ENCODE measurements at places on chromosomes 2 and 18.
A peak's percentile ranks its signal among the peaks of the same experiment; 100 is the strongest.

DNA sequence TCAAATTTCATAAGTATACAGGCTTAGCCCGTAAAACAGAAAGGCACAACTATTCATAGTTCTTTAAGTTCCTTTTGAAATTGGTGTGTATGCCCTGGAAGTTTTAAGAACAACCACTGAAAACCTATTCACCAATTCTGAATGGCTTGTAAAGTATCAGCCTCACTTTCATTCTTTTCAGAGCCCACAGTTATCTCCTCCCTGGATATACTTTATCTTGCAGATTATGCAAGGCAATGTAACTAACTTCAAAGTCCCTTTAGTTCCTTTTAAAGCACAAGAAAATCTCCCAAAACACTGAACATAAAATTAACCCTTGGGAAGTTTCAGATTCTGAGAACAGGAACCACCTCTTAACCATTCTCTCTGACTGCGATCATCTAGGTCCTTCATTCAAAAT lies 1.1 kb downstream of the STRN start:
- DNase-seq = peak; percentile 25

DNA sequence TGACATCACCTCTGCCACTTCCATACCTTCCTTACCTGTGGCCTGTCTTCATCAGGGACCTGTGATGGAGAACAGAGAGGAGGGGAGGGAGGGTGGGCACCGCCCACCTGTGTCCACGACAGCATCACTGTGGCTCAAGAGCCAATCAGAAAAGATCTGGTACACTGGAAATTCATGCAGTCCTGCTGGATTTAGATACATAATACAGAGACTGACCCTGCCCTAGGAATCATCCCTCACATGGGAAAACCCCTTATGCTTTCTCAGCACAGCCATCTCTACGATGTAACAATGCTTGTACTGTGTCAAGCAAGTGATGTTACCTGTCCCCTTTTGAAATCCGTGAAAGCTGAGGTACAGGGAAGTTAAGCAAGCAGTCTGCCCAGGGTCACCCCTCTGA lies 145.6 kb upstream of the EPAS1 start:
- DNase-seq = no peak

DNA sequence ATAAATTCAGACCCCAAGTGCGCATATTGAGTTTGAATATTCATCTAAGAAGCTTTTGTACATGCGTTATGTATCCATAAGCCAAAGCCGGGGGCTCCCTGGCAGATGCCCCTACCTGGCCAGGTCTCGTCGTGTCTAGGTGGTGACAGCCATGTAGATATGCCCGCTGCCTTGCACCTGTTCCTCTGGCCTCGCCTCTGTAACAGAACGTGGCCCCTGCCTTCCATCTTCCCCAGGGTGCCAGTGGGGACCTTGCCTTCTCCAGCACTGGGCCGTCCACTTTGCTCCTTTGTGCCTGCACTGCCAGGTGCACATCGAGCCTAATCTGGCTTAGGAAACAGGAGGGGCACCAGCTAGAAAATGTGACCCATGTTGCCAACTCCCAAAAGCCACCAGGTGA lies 198.2 kb downstream of the AGAP1 start:
- no peak for DNase-seq

GRCh38 chr2:140880573-140880972 lies 1250.2 kb downstream of the LRP1B start:
- DNase-seq = peak; percentile 80

DNA sequence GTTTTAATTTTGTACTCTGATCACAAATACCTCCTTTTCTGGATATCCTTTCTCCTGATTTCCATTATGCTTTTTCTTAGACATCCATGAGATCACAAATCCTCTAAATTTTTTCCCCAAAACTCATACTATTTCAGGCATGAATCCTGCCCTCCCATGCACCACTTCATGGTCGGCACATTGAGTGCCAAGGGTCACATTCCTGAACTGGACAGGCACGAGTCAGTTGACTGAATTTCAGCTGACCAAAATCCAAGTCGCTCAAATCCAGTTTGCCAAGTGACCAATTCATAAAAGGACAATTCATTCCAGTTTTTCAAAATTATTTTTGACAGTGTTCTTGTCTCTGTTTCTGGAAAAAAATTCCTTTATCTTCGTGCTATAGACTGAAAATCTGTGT lies 22.1 kb downstream of the DYNAP start:
- no peak for DNase-seq

DNA sequence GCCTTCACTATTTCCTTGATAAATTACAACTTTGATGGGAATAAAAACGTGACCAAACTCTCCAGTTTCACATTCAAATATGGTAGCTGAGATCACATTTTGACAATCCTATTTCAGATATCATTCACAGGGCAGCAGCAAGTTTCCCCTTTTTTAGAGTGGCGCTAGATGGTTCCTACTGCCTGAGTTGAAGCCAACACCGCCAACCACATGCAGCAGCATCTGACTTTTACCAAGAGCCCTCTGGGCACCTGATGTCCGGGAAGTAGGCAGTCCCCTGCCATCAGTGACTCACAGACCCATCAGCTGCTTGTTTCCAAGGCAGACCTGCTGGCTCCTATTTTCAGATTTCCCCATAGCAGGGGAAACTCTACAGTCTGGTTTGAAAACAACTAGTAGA lies 4.0 kb upstream of the MREG start:
- DNase-seq = no peak

DNA sequence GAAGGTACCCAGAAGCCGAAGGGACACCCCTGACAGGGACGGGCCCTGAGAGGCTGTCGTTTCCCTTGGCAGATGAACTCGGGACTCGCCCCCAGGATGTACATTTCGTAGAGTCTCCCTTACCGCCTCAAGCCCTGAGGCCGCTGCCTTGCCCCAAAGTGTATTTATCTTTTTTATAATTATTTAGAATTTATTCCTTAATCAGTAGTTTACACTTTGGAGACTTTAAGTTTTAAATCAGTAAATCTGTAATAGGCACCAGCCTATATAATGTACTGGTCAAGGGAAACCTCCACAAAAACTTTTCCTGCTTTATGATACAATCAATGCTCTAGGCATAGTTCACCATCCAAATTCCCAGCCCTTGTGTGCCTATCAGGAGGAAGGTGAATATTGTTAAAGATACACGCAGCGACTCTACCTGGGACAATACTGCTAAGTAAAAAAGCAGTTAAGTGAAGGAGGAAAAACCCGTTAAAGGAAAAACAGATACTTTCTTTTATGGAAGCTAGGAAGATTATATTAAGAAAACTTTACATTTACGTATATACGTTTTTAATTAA lies 848 bp downstream of the VRK2 start:
- DNase-seq = no peak

DNA sequence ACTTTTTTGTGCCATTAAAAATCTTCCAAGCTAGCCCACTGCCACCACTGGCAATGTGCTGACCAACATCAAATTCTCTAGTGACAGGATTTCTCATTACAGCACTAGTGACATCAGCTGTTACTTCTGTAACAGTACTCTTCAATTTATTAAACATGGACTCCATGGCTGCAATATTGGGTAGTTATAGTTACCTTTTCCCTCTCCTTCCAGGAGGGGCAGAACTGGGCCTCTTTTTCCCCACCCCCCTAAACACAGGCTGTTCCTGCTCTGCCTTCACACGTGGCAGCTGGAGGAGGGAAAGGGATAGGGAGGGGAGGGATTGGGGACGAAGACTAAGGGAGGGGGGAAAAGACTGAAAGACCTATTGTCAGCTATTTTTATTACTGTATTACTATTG lies 38.1 kb downstream of the TRAK2 start:
- no peak for DNase-seq

- DNase-seq = peak; percentile 82
Measured at GRCh38 chr2:23445450-23445868, 60.5 kb downstream of the KLHL29 start.

- peak; percentile 31 for DNase-seq
Measured at GRCh38 chr2:150127346-150127990, 360.0 kb downstream of the RND3 start.

GRCh38 chr2:46018773-46019591 lies 278.2 kb upstream of the EPAS1 start:
- DNase-seq = no peak

DNA sequence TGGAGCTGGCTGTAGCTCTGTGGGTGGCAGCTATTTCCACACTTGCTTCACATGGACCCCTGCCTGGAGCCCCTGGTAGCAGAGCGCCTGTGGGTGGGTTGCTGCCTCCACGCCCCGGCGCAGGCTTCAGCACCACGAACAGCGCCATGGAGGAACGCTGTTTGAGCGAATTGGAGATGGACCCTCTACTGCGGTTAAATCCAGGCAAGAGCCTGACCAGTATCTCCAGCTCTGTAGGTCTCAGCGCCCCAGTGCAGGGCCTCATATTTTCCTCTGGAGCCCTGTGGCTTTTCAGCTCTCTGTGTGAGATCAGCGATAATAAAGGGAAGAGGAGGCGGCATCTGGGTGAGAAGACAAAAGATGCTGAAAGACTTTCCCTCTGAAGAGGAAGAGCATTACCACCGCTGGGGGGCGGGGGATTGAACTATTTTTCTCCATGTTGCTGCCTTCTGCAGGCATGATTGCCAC lies 12.0 kb downstream of the ONECUT2 start:
- peak; percentile 28 for DNase-seq

DNA sequence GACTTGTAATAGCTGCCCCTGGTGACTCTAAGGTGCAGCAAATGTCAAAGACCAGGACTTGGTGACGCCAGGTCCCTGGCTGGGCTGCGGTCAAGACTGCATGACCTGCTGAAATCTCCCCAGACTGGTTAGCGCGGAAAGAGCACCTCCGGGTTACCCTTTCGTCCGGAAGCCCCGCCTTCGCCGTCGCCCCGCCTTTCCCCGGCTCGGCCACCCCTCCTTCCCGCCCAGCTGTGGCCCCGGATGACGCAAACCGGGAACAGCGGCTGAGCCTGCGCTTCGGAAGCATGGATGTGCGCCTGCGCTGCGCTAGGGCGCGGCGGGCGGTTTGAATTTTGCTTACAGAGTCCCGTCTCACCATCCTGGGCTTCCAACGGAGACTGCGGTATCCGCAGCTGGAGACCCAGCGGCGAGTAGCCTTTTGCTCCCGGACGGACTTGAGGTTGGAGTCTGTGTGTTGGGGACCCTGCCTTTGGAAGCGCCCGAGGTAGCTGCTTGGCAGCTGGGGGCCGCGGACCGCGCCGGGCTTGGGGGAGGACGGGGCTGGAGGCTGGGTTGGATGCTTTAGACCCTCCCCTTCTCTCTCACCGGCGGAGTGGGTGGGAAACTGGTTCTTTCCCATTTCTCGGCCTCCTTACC lies at the start of gene SKA1:
Gene SKA1 (plus strand): TSS at position 294 of the 639 bp plus-strand sequence. CDS start 785 bp downstream, outside the sequence.
- peak; percentile 92 for DNase-seq

DNA sequence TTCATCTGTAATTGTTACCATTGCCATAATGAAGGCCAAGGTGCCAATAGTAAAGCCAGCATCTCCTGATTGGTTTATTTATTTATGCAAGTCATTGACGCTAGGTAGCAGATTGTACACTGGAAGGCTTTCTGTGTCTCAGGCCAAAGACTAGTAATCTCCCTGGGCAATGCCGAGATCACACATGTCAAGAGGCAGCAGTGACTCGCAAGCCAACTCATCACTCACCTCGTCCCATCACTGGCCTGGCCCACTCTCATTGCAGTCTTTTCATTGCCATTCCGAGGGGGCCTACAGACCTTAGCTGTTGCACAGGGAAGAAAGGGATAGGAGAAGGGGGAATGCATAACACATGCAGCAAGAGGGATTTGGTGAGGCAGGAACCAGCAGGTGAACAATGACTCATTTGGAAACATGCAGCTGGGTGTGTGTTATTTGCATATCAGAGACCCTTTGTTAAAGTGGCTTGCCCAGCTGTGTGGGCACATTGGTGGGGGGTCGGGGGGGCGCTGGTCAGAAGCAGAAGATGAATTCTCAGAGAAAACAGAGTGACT lies 448.7 kb upstream of the HNRNPA3 start:
- no peak for DNase-seq

DNA sequence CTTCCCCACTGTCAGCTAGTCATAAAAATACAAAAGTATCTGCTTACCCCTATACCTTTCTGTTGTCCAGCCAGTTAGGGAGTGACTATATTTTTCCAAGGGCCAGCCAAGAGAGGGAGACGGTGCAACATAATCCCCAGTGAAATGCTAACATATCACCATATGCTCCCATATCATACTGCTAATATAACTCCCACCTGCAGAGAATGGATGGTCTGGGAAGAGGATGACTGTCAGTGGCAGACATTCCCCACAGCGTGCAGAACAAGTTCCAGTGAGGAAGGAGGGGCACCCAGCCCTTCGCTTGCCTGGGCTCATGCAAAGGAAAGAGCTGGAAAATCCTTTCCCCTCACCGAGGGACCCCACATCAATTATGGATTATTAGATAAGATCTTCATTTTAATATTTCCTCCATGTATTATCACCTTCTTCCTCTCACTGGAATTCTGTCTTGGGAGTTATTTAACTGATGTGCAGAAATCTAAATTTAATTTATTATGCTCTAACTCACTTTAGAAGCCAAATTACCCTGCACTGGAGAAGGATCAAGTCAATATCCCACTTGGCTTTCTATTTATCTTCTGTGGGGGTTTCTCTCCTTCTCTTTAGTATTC lies 135.6 kb downstream of the GALNT14 start:
- no peak for DNase-seq

- DNase-seq = no peak
Measured at GRCh38 chr2:1606421-1607235, 137.7 kb downstream of the PXDN start.

DNA sequence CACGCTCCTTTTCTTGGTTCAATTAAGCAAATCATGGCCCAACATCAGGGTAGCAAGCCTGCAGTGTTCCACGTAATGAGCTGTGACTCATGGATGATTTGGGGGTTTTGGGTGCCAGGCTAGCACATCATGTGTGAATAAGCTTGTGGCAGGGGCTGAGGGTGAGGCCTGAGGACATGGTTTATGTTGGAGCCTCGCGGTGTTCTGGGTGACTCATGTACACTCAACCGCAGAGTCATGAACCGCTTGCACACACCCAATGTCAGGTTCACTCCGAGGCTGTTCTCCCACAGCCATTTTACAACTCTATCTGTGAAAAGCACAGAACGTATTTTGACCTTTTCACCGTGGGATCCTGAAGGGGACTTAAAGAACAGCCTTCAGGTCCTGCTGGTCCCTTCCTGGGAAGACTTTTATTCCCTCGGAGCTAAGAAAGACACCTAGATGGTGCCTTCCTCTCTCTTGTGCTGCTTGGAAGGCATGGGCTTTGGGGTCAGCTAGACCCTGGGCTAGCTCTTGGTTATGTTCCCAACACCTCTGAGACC lies 139.9 kb upstream of the ZEB2 start:
- peak; percentile 99 for DNase-seq

DNA sequence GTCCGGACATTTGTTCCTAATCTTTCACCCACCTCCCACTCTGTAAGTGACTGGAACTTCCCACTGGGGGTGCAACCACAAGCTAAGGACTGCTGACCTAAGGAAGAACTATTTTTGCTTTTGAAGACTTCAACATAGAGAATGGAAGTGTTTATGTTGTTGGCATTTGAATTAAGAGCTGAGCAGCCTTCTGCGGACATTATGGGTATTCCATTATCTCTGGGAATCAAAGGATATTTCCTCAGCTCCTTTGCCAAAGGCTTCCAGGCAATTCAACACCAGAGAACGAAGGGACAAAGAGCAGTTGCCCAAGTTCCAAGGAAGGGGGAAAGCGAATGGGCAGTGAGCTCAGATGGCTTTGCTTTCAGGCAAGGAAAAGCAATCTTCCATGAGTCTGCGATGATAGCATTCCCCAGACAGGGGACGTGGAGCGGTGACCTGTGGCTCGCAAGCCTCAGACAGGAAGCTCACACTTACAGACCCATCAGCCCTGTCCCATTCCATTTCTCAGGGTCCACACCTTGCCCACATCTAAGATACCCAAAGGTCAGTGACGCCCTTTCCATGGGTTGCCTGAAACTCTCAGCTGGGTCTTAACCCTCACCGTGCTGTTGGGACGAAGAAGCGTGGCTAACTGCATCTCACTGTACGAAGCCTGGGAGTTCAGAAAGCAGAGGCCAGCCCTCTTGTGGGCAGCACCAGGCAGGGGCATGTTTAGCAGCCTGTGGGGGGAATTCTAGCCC lies 116.8 kb downstream of the COPS8 start:
- no peak for DNase-seq

Data from fibroblast of lung (primary cell).